ENCODE measurements at places on chromosomes 13 and 19.
A peak's percentile ranks its signal among the peaks of the same experiment; 100 is the strongest.

- peak; percentile 90 for DNase-seq
These were observed 182.7 kb upstream of the TSC22D1 start for GRCh38 chr13:44758630-44759383.

DNA sequence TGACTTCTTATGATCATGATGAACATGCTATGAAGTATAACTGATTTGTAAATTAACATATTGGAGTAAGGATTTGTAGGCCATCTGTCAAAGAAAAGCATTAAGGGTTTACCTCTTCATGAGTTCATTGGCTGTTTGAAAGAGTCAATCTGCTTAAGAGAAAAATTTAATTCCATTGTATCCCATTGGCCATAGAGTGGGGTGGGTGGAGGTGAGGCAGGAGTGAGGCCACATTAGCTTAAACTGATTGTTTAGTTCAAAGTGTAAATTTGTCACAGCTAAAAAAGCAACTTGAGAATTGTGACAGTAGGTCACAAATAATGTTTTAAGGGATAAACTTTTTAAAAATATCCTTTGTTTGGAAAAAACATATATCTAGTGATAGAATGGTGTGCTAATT is 11.4 kb downstream of the GPR180 start:
- DNase-seq, result no peak

DNA sequence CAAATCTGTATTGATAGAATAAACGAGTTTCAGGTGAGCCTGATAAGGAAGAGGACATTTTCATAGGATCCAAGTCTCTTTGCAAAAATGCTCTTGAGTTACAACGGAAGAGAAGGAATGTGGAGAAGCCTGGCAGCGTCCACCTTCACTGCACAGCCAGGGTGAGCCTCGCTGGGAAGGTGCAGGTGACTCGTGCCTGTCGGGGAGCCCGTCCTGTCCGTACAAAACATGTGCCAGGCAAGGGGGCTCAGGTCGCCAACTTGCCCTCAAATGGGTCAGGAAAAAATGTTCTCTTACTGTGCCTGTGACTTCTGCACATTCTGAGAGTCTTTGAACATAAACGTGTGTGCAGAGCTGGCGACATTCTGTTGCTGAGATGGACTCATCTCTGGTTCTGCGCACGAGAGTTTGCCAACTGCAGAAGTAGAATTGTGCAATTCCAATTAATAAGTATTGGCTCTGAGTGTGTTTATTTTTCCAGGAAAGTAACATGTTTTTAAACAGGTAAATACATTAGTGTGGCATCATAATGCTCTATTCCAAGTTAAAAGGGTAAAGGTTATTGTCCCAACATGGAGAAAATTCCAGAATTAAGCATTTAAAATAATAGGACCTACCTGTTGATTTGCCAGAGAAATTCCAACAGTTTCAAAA is 28.6 kb downstream of the NAXD start:
- no peak for DNase-seq

- DNase-seq, result no peak
These were observed 141.6 kb downstream of the KDM4B start for GRCh38 chr19:5110546-5110945.

DNA sequence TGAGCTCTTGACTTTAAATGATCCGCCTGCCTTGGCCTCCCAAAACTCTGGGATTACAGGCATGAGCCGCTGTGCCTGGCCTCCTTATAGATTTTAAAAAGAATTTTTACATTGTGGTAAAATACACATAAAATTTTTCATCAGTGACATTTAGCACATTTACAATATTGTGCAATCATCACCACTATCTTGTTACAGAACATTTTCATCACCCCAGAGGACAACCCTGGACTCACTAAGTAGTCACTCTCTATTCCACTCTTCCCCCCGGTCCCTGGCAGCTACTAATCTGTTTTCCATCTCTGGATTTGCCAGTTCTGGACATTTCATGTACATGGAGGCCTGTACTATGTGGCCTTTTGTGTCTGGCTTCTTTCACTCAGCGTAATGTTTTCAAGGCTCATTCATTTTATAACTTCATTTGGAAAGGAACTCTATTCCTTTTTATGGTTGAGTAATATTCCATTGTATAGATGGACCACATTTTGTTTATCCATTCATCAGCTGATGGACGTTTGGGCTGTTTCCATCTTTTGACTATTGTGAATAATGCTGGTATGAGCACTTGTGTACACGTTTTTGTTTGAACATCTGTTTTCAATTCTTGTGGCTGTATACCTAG is 19.9 kb downstream of the MEGF8 start:
- DNase-seq, result peak; percentile 43

DNA sequence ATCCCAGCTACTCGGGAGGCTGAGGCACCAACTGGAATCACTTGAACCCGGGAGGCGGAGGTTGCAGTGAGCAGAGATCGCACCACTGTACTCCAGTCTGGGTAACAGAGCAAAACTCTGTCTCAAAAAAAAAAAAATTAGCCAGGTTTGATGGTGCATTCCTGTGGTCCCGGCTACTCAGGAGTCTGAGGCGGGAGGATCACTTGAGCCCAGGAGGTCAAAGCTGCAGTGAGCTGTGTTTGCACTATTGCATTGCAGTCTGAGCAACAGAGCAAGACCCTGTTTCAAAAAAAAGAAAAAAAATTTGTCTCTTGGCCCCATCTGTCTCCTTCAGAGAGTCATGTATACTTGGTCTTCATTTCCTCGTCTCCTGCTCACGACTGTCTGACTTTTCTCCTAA is 1.6 kb downstream of the CCDC97 start:
- no peak for DNase-seq

DNA sequence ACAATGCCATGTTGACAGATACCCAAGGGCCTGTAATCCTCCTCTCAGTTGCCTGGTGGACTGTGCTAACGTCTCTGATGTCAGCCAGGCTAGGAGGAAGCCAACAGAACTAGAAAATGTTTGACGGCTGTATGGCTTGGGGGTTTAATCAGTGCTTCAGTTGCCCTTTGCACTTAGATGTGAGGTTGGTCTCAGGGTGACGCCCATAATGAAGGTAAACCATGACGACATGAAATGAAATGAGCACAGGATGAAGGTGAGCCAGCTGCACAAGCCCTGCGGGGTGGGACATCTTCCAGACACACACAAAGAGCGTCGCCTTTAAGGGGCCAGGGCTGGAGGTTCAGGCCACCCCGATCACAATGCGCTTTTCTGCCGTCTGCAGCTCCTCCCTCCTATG is 127.2 kb downstream of the CRYL1 start:
- no peak for DNase-seq

DNA sequence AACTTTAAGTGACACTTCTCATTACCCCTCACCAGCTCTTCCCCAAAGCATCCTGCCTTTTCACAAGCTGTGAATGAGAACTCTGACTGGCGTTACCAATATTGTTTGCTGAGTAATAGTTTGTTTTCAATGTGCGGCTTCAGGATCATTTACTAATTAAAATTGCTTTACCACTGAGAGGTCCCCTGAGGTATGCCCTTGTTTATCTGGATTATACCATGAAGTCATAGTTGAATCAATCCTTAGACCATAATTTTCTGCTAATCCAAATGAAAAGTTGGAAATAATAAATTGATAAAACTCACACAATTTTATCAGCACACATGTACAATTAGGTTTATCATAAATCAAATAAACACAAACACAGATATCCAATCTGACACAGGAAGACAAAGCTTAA is 568.8 kb downstream of the PCDH9 start:
- DNase-seq, result no peak

DNA sequence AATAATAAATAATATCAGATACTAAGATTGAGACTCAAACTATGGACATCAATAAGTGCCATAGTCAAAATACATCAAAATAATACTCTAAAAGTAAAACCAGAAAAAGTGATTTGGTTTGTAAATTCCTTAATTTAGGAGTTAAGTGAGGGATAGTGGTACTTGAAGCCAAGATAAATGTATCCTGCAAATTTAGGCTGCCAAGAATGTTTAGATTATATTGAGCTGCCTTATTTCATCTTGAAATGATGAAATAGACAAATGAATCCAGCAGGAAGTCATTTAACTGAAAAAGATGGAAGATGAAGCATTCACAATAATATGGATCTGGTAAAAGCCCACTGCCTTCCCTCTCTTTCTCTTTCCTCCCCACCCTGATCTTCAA is 112.3 kb downstream of the LRCH1 start:
- no peak for DNase-seq

GRCh38 chr19:46928951-46929350 is 68.2 kb downstream of the ARHGAP35 start:
- DNase-seq, result no peak

GRCh38 chr19:47377208-47377701 is 28.1 kb downstream of the DHX34 start:
- DNase-seq, result no peak

DNA sequence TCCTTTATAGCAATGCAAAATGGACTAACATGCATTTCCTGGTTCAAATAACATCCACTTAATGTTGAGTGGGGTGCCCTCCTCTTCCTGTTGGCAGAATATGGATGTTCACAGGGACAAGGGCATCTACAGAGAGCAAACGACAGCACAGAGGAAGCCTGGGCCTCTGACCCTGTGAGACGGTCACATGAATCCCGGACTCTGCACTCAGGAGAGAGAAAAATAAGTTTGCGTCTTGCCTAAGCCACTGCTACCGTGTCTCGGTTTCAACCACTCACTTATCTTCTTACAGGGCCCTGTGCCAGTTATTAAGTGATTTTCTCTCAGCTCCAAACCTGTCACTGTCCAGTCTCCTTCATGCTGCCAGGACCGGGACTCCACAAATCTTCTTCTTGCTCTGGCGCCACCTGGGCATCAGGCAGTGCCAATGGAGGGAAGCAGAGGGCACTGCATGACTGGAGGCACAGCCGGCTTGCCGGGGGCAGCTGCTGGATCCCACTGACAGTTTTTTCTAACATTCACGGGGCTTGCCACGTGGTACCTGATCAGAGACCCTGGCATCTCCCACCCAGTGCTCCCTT is 11.8 kb downstream of the LIG1 start:
- DNase-seq, result no peak

DNA sequence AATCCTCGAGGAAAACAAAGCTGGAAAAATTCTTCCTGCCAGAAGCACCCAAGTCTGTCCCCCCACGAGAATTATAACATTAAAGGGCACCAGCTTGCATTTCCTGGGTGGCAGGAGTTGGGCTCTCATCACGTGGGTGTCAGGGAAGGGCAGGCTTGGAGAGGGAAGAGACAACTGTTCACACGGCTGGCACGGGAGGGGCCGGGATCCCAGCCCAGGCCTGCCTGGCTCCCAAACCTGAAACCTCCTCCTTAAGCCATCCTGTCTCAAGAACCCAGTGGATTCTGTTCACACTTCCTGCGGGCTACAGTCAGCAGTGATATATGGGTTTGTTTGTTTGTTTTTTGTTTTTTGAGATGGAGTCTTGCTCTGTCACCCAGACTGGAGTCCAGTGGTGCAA is 12.2 kb downstream of the GRIK5 start:
- DNase-seq, result no peak

- no peak for DNase-seq
These were observed 99.5 kb downstream of the KDM4B start for GRCh38 chr19:5068233-5069072.

DNA sequence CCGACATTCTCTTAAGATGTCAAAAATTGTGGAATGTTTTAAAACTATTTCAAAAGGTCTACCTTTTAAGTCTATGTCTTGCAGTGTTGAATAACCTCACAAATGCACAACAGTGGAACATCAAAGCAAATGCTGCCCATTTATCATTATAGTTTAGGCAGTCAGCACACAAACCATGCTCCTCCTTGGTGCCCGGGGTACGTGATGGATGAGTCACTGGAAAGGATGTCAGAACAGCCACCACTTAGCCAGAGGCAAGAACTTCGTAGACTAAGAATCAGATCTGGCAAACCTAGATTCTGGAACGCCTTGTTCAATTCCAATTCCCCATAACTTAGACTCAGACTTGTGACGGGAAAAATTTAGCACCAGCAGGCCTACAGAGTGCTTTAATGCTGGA is 343.6 kb downstream of the FGF9 start:
- no peak for DNase-seq

GRCh38 chr13:40586886-40587565 is 79.4 kb downstream of the FOXO1 start:
- DNase-seq, result no peak

DNA sequence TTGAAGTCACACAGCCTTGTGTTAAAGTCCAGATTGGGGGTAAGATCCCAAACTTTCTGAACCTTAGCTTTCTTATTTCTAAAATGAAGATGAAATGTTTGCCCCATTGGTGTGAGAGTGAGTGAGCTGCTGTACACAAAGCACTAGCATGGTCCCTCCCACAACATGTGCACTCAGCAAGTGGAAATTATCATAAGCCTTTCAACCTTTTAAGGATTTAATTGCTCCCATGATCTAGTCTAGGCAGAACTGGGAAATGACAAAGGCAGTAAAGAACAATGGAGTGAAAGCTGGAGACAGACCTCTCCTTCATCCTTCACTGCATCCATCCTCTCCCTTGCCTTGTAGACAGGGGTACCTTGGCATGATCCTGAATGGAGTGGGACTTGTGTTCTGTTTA is 76.0 kb upstream of the GPR12 start:
- no peak for DNase-seq

- no peak for DNase-seq
These were observed 9.9 kb upstream of the FPR3 start for GRCh38 chr19:51784922-51785690.

GRCh38 chr13:109517517-109517916 is 268.9 kb downstream of the IRS2 start:
- DNase-seq, result no peak

DNA sequence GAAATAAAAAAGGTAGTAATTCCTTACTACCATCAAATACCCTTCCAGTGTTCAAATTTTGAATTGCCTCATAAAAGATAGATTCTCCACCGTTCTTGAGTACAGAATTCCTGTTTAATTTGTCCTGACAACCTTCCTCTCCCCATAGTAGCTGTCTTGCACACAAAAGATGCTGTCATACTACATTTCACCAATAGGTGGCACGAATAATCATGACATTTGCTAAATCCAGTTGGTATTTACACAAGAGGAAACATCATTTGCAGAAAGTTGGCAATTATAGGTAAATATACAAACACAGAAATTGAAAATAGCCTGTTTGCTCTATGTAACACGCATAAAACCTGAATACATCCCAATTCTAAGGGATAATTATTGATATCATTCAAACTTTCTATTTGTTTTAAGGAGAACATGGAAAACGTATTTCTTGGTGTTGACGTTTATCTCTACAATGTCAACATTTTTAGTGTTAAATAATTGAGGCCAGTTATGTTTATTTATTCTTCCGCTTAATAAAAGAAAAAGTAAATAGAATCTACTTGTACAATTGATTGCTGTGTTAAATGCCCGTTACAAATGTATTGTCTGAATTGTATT is 58.3 kb upstream of the CLDN10 start:
- DNase-seq, result no peak

GRCh38 chr19:28633319-28634018 is 579.5 kb downstream of the UQCRFS1 start:
- DNase-seq, result peak; percentile 56

GRCh38 chr19:11657307-11657706 is 60.0 kb downstream of the ZNF627 start:
- no peak for DNase-seq

- no peak for DNase-seq
These were observed 22.5 kb downstream of the C19orf44 start for GRCh38 chr19:16518483-16519229.

GRCh38 chr19:19475849-19476828 is 39.2 kb downstream of the TSSK6 start:
- DNase-seq, result no peak

GRCh38 chr13:88074794-88075510 is 403.8 kb downstream of the SLITRK5 start:
- peak; percentile 78 for DNase-seq

All from skeletal muscle cell (primary cell).